Astrocyte of the spinal cord (primary cell): ENCODE measurements at places on chromosomes 6 and 20.

GRCh38 chr6:144559865-144560593 lies 274.9 kb downstream of the UTRN start:
- DNase-seq = peak; percentile 24

DNA sequence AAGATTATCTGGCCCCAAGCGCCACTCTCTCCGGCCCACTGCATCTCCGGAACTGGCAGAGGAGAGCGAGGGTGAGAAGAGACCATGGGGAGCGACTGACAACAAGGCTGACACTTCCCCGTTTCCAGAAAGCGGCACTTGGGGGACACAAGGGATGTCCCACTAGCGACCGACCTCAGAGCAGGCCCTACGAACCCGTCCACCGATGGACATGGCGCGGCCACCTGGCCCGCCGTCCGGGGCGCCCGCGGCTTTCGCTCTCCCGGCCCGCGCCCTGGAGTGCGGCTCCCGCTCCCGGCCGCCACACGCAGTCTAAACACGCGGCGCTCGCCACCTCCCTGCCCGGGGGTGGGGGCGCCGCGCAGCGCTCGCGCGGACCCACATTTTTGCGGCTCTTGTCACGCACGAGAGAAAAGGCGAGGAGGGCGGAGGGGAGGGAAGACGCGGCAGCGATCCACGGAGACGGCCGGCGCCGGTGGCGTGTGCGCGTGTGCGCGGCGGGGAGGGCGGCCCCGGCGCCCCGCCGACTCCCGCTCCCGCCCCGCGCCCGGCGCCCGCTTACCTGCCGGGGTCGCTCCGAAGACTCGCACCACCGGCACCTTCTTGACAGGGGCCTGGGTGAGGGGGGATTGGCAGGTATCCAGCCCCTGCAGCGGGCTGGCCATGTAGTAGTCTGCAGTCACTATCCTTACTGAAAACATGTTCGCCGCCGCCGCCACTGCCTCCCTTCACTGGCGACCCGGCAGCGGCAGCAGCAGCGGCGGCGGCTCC lies 645 bp downstream of the REV3L start:
- peak; percentile 33 for DNase-seq

- DNase-seq = no peak
Measured at GRCh38 chr20:60054716-60055634, 96.8 kb downstream of the CDH26 start.

GRCh38 chr20:39378776-39379175 lies 416.6 kb downstream of the DHX35 start:
- DNase-seq = no peak

DNA sequence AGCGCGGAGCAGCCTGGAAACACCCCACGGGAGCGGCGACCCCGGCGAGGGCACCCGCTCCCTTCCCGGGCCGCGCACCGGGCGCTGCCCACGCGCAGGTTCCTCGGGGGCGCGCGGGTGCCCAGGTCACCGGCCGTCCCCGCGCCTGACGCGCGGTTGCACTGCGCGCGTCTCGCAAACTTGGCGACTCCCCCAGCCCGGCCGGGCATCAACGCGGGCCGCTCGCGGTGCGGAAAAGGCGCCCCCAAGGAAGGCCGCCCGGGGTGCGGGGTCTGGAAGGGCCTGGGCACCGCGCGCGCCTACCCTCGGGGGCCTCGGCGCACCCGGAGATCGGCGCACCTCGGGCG lies 555 bp upstream of the ZBTB46 start:
- no peak for DNase-seq

DNA sequence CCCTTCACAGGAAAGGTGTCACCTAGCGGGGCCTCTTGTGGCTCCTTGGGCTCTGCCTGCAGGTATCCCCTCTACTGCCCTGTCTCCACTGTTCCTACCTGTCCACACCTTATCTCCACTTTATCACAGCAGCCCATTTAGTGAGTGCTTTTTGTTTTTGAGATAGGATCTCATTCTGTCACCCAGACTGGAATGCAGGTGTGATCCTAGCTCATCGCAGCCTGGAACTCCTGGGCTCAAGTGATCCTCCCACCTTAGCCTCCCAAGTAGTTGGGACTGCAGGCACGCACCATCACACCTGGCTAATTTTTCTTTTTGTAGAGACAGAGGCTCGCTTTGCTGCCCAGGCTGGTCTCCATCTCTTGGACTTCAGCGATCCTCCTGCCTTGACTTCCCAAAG lies 48.0 kb downstream of the BCAS4 start:
- no peak for DNase-seq

GRCh38 chr6:111661541-111662061 lies 55.9 kb upstream of the TRAF3IP2 start:
- DNase-seq = no peak

- no peak for DNase-seq
Measured at GRCh38 chr6:70231311-70231710, 71.6 kb downstream of the COL9A1 start.

DNA sequence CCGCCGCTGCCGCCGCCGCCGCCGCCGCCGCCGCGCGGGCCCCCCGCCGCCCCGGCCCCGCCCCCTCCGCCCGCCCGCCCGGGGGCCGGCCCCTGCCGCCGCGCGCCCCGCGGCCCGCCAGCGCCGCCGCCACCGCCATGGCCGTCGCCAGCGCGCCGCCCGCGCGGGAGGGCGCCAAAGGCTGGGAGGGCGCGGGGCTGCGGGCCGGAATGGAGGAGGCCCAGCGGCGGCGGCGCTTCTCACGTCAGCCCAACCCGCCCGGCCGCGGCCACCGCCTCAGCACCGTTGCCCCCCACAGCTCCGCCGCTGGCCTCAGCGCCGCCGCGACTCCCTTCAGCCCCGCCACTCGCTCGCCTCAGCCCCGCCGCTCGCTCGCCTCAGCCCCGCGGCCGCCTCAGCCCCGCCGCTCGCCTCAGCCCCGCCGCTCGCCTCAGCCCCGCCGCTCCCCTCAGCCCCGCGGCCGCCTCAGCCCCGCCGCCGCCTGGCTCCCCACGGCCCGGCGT lies 258 bp downstream of the PHF10 start:
- DNase-seq = no peak

DNA sequence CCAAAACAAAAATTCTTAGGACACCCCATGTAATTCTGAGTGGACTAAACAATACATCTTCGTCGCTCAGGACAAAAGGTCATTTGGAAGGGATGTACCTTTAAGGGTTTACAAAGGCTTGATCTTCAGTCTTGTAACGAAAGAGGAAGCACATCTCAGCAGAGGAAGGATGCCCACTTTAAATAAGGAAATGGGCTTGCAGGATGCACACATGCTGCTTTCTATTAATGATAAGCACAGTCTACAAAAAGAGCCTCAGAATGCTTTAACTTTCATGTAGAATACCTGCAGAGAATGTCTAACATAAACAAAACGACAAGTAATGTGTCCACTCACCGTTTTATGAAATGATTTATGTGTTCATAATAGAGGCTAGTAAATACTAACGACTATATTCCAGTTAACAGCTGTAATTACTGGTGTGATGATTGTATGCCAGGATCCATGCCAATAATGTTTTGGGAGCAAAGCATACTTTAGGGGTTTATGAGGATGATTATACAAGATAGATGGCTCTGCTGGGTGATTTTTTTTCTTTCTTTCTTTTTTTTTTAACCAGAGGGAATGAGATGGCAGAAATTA lies 216.9 kb downstream of the GMDS start:
- DNase-seq = no peak

GRCh38 chr20:47521059-47521808 lies 19.5 kb downstream of the NCOA3 start:
- no peak for DNase-seq

DNA sequence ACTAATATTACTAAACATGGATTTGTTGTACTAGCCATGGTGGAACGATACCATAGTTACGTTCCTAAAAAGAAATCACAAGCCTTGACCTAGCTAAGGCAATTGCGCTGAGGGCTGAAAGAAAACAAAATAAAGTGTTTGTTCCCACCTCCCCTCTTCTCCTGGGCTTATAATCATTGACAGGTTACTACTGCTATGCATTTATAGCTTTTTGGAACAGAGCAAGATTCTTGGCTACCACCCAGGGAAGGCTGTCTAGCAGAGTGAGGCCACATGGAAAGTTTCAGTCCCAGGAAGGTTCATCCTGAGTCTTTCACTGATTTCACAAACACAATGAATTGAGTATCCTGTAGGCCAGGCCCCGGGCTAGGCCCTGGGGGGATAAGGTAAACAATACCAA lies 84.6 kb downstream of the TMEM170B start:
- no peak for DNase-seq

DNA sequence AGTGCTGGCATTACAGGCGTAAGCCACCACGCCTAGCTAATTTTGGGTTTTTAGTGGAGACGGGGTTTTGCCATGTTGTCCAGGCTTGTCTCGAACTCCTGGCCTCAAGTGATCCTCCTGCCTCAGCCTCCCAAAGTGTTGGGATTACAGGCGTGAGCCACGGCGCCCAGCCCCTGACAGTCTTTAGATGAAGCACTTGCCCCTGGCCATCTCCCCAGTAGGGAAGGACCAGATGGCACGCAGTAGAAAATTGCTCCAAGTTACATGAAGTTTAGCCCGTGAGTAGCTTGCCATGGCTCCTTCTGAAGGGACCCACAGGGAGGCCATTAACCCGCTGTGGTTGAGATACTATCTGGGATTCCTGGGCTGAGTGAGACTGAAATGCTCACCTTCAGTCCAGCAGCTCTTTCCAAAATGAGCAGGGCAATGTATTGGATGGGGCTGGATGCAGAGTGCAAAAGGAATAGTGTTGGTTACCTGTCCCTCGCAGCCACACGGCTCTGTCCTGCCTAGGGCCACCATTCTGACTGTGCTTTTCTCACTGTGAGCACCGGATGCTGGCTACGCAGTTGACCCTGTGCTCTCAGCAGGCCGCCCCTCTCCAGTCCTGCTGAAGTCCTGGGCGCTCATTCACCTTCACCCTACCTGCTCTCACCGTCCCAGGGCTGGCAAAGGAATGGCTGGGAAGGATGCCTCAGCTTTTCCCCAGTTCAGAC lies 66.9 kb downstream of the EFCAB8 start:
- DNase-seq = no peak

GRCh38 chr6:150091476-150091875 lies 22.6 kb upstream of the ULBP3 start:
- no peak for DNase-seq

- DNase-seq = peak; percentile 33
Measured at GRCh38 chr6:21738180-21739094, 144.9 kb downstream of the SOX4 start.

DNA sequence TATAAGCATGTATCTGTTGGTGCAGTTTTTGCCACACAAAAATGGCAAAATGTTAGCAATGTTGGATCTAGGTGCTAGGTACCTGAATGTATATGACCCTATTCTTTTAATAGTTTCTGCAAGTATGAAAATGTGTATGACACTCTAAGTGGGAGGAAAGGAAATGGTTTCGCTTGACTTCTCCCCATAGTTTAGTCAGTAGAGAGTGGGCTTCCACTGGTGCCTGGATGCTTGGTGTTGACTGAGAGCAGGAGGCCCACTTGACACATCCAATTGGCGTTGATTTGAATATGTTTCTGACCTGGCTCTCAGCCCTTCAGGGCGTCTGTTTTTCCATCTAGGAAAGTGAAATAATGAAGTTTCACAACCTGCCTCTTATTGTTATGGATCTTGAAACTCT lies 41.8 kb upstream of the GABRR1 start:
- DNase-seq = no peak

DNA sequence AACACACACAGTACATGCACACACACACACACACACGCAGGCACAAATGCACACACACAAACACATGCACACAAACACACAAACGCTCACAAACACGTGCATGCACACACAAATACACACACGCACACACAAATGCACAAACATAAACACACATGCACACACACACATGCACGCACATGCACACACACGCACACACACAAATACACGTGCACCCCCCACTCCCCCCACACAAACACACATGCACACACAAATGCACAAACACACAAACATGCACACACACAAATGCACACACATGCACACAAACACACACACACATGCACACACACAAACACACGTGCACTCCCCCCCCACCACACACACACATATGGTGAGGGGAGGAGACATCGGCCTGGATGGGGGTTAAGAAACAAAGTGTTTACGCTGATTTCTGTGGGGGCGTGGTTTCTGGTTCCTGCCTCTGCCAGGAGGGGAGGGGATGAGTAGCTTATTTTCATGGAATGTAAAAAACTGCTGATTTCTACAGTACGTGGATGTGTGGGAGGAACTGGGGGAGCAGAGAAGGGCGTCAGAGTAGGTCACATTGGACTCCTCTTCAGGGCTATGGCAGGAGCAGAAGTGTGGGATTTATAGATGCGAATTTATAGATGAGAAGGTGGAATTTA lies 607.2 kb downstream of the QKI start:
- no peak for DNase-seq

DNA sequence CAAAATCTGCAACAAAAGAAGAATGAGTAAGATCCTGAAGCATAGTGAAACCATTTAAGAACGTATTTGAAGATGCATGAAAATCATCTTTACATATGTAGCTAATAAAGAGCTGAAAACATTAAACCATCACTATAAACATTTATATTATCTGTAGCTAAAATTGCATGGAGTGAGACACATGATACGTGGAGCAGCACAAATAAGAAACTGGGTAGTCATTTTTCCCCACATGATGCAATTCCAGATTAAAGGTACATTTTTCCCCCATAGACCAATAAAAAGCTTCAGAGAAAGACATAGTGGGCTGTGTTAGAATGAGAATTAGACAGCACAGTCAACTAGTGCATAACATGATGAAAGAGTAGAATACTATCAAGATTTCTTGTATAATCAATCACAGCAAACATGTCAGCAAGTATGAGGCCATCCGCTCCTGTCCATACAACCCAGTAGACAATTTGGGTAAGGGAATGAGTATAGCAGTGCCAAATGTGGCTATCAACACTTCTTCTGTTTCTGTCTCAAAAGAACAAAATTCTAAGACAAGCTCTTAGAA lies 67.0 kb downstream of the RSPO3 start:
- DNase-seq = no peak

GRCh38 chr6:81515562-81516453 lies 236.7 kb downstream of the TENT5A start:
- no peak for DNase-seq

- DNase-seq = peak; percentile 81
Measured at GRCh38 chr20:34312544-34313217, 9.5 kb upstream of the AHCY start.

- DNase-seq = no peak
Measured at GRCh38 chr20:39259808-39260207, 297.7 kb downstream of the DHX35 start.

DNA sequence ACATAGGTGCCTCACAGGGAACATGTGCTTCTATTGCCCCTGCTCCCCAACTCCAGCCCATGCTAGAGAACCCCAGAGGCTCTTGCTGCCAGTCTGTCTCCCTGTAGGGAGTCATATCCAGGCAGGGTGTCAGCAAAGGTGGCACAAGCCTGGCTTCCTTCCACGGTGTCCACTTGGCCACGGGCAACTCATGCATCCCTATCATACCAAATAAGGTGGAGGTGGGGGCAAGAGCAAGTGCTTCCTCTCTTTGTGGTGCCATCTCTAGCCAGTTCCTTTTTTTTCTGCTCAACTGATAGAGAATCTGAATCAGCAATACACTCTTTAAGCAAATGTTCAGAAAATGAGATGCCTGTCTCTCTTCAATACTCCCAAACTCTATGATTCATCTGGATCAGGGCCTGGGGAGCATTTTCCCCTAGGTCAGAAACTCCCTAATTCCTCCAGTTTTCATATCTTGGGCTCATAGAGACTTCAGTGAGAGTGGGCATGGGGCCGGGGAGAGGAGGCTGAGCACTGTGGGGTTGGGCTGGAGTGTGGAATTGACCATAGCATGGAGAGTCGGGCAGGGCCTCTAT lies 105.1 kb upstream of the GPR6 start:
- DNase-seq = no peak
